ENCODE measurements at places on chromosomes 16 and 17. TPM values are rescaled to one million over a fixed set of nuclear protein-coding genes. Genes with fewer than 3 reads are reported as not detected.

DNA sequence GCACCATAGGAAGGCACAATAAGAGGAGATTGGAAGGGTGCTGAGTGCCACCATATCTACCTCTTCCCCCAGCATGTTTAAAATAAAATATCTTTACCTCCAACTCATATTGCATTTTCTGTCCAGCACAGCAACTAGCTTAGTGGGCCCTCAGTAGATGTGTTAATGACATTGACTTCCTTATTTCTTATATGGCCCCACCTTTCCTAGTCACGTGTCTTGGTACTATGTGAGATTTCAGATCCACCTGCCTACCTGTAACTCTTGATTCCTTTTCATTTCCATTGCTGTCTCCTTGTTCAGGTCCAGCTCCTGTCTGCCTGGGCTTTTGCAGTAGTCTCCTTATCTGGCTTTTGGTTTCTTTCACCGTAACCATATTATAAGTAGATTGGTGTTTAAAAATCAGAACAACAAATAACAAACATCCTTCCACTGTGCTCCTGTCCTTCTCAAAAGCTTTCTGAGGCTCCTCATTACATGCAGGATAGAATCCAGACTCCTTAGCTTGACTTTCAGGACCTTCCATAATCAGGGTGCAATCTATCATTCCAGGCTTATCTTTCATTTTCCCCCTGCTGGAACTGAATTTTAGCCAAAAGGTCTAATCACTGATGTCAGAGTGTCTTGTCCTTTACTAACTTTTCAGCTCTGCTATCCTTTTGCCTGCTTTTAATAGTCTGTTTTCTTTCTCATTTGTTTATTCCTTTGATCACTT lies 71.3 kb downstream of the FTO start:
- no peak for DNase-seq
- H3K36me3 ChIP-seq: no peaks in the 10 kb centered on the region
- H3K27me3 ChIP-seq: no peaks in the 10 kb centered on the region
- H3K4me1 ChIP-seq: peaks cover 11% of the 10 kb centered on the region
- no peak overlapping the region for H3K4me3 ChIP-seq

Gene CDRT15L2
- not detected for total RNA-seq

DNA sequence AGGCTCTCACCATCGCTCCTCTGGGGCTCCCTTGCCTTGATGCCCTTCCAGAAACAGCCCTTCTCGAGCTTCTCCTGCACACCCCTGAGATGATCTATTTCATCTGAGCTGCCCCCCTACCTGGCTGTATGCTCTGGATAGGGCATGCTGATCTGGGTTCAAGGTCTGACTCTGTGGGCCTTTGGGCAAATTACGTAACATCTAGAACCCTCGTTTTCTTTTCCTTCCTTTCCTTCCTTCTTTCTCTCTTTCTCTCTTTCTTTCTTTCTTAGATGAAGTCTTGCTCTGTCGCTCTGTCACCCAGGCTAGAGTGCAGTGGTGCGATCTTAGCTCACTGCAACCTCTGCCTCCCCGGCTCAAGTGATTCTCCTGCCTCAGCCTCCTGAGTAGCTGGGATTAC lies 20.3 kb downstream of the TNS4 start:
- no peak overlapping the region for H3K27ac ChIP-seq
- H3K36me3 ChIP-seq: no peaks in the 10 kb centered on the region
- H3K27me3 ChIP-seq: no peaks in the 10 kb centered on the region
- no peak overlapping the region for H3K4me3 ChIP-seq

Gene CPHXL2
- total RNA-seq: not detected

DNA sequence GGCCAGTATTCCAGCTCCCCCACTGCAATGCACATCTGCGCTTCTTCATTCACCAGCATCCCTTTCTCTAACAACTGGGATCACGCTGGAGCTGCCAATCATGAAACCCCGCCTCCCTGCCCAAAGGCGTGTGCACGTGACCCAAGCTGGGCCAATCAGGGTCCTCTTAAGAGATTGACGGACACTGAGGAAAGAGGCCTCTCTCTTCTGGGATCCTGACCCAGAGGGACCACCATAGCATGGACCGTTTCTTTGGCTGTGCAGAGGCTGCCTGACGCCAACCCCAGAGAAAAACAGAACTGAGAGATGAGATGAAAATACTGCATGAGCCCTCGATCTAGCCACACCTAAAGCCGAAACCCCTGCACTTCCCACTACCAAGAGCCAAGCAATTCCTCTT lies 32.0 kb downstream of the COTL1 start:
- no peaks in the 10 kb centered on the region for H3K27me3 ChIP-seq
- peak; percentile 60 for DNase-seq
- peaks cover 6% of the 10 kb centered on the region for H3K4me1 ChIP-seq
- no peaks in the 10 kb centered on the region for H3K36me3 ChIP-seq
- H3K4me3 ChIP-seq: no peak overlapping the region

- no peaks in the 10 kb centered on the region for H3K36me3 ChIP-seq
- H3K27ac ChIP-seq: no peak overlapping the region
- no peak overlapping the region for H3K4me3 ChIP-seq
- DNase-seq: no peak
- peaks cover 2% of the 10 kb centered on the region for H3K4me1 ChIP-seq
These were observed 4.5 kb downstream of the NPTX1 start for GRCh38 chr17:80471922-80472321.

DNA sequence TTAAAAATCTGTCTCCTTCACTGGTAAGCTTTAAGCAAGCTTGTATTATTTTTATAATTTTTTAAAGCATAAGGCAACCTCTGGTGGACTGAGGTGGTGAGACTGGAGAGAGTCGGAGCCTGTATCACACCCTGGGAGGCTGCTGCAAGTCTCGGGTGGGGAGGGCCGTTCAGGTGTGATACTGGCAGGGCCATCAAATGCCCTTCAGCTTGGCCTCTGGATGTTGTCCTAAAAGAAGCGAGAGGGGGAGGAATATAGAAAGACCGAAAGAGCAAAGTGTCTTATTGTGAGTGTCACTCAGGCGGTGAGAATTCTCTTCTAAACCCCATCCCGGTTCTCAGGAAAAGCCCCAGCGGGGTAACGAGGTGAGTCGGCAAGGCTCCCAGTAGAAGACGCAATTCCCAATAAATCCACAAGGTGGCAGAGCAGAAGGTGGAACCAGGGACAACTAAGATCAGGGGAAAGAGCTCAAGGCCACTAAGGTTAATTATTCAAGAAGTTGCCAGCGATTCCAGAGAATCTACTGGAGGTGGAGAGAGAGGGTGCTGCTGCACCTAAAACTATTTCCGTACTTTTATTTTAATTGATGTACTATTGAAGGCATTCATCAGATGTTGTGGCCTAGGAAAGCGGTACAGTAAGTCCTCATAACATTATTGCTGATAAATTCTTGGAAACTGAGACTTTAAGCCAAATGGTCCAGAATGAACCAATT lies 14.1 kb downstream of the C17orf67 start:
- H3K36me3 ChIP-seq: no peaks in the 10 kb centered on the region
- no peak overlapping the region for H3K27ac ChIP-seq
- H3K4me1 ChIP-seq: no peaks in the 10 kb centered on the region
- no peak overlapping the region for H3K4me3 ChIP-seq
- peak; percentile 62 for DNase-seq
- no peaks in the 10 kb centered on the region for H3K27me3 ChIP-seq

DNA sequence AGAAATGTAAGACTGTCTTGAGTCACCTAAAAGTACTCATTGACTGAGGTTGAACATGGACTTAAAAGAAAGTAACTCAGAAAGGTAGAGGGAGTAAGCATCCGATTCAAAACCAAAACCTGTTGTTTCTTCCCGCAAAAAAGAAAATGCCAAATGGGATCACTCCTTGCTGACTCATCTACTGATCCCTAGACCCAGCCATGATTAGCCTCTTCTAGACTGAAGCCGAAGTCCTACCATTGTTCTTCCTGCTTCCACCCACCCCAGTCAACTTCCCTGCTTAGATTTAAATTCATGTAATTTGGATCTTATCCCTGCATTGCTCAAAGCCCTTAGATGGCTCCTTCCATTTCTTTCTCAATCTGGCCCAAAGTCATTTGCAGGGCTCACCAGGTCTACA lies 760.5 kb upstream of the SOX9 start:
- H3K36me3 ChIP-seq: no peaks in the 10 kb centered on the region
- no peaks in the 10 kb centered on the region for H3K4me1 ChIP-seq
- no peak overlapping the region for H3K27ac ChIP-seq
- H3K4me3 ChIP-seq: no peak overlapping the region

DNA sequence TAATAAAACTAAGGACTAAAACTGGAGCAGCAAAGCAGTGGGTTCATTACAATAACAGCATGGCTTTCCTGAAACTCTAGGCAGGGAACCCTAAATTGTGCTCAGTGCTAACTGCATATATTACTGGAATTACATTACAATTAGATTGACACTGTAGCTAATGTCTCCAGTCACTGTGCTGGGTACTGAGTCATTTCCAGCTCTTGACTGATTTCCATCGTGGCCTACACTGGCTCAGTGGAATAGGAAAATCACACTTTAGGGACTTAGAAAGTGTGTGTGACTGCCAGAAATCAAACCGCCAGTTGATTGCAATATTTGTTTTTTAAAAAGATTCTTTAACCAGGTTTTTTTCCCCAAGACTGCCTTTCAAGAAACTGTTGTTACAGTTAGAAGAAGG lies 1447.4 kb upstream of the GOT2 start:
- H3K27me3 ChIP-seq: no peaks in the 10 kb centered on the region
- H3K4me3 ChIP-seq: no peak overlapping the region
- DNase-seq: no peak

Gene LLGL1
- total RNA-seq: 19.0 TPM

- no peaks in the 10 kb centered on the region for H3K36me3 ChIP-seq
- H3K4me1 ChIP-seq: peaks cover 6% of the 10 kb centered on the region
- DNase-seq: no peak
- no peak overlapping the region for H3K27ac ChIP-seq
- H3K27me3 ChIP-seq: no peaks in the 10 kb centered on the region
These were observed 4.8 kb downstream of the GFAP start for GRCh38 chr17:44910231-44911106.

DNA sequence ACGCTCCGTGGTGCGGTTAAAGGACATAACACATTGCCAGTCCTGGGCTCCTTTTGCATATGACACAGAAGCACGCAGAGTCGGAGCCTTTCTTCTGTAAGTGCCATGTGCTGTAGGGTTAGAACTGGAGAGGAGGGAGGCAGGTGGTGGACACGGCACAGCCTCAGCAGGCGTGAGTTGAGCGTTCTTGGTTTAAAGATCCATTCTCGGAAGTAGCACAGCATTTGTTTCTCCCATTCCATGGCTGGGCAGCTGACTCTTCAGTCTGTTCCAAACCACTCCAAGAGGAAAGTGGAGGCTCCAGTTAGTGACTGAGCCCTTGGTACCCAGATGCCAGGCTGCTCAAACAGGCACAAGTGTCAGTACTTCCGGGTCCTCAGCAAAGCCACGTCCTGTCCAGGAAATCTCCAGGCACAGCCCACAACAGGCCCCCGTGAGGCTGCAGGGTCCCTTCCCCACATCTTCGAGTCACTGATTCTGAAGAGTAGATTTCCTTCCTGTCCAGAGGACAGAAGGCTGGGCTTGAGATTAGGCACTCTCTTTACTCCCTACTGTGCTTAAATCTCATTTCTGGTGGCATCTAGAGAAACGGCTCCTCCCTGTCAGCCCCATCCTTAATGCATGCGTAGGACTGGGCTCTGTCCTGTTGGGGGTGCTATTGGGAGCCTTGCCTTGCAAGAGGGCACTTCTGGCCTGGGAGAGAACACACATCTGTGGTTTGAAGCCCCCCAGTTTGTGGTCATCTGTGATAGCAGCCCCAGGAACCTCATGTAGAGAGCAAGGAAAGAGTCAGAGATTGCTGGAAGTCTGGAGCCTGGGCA lies 39.6 kb upstream of the NAT9 start:
- H3K36me3 ChIP-seq: no peaks in the 10 kb centered on the region
- no peak overlapping the region for H3K27ac ChIP-seq
- no peak overlapping the region for H3K4me3 ChIP-seq
- no peaks in the 10 kb centered on the region for H3K27me3 ChIP-seq
- DNase-seq: no peak

Gene AOC2
- total RNA-seq: 0.70 TPM

- H3K27ac ChIP-seq: no peak overlapping the region
- H3K27me3 ChIP-seq: no peaks in the 10 kb centered on the region
- H3K4me1 ChIP-seq: peaks cover 25% of the 10 kb centered on the region
- H3K36me3 ChIP-seq: no peaks in the 10 kb centered on the region
- H3K4me3 ChIP-seq: no peak overlapping the region
- DNase-seq: peak; percentile 70
These were observed 234.9 kb upstream of the CIBAR2 start for GRCh38 chr16:85347213-85347591.

DNA sequence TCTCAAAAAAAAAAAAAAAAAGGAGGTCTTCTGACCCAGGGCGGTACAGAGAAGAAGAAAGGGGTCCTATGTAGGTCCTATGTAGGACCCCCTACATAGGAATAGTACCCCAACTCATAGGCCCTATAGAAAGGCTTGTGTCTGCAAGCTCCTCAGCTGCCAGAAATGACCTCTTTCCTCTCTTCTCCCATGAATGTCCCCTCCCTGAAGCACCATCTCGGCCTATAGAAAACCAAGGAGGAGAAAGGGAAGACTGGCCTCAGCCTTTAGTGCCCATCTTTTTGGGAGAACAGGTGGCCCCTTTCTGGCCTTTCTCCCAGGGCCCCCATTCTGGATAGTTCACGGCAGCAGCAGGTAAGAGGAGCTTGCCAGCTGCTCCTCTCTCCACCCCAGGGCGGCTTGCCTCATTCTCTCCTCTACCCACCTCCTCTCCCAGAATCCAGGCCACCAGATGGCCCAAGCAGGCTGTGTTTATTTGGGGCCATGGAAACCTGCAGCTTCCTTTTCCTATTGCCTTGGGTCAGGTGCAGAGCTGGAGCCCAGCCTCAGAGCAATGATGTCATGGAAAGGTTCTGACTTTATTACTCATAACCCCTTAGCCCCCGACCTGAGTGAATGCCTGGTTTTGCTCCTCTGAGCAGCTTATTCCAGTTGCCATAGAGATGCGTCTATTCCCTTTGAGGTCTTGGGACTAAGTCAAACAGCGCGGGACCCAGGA lies 1.6 kb upstream of the MRPL58 start:
- DNase-seq: no peak
- H3K27ac ChIP-seq: peak overlapping the region; percentile 74
- no peak overlapping the region for H3K4me3 ChIP-seq
- H3K4me1 ChIP-seq: peaks cover 7% of the 10 kb centered on the region

Gene NDUFAB1
- 94.9 TPM for total RNA-seq

- peak; percentile 64 for DNase-seq
- no peaks in the 10 kb centered on the region for H3K36me3 ChIP-seq
- no peaks in the 10 kb centered on the region for H3K4me1 ChIP-seq
- no peak overlapping the region for H3K27ac ChIP-seq
- peak overlapping the region; percentile 72 for H3K4me3 ChIP-seq
- H3K27me3 ChIP-seq: no peaks in the 10 kb centered on the region
These were observed 58.2 kb downstream of the RAP1GAP2 start for GRCh38 chr17:2854143-2855055.

Gene WSCD1
- total RNA-seq: 47.3 TPM
